ENCODE measurements at places on chromosomes 5 and 9.

DNA sequence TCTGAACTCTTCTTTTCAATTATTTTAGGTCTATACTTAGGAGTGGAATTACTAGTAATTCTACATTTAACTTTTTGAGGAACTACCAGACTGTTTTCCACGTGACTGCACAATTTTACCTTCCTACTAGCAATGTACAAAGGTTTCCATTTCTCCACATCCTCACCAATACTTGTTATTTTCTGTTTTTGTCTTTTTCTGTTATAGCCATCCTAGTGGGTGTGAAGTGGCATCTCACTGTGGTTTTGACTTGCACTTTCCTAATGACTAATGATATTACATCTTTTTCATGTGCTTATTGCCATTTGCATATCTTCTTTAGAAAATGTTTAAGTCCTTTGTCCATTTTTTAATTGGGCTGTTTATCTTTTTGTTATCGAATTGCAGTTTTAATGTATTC, 136.9 kb upstream of the EGFLAM start:
- no peak for DNase-seq

DNA sequence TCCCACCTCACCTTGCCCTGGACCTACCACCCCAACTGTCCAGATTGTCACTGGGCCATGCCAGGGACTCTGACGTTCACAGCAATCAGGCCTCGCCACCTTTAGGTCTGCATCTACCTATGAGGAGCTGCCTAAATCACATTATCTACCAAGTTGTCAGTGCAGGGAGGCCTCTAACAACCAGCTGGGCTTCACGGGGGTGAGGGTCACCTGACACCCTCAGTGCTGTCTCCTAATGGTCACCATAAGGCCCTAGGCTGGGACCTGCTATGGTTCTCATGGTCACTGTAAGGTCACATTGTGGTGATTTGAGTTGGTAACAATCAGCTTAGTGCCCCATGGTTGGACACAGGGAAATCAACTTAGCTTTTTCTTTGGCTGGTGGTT, 119.2 kb upstream of the CXCL14 start:
- no peak for DNase-seq

- DNase-seq: no peak
These were observed 117.2 kb downstream of the BNC2 start for GRCh38 chr9:16753256-16753655.

GRCh38 chr5:143217065-143217803, 186.3 kb downstream of the NR3C1 start:
- DNase-seq: no peak

- DNase-seq: no peak
These were observed 18.9 kb downstream of the AMBP start for GRCh38 chr9:114059047-114059803.

- no peak for DNase-seq
These were observed 5.3 kb downstream of the ARSI start for GRCh38 chr5:150297236-150297890.

DNA sequence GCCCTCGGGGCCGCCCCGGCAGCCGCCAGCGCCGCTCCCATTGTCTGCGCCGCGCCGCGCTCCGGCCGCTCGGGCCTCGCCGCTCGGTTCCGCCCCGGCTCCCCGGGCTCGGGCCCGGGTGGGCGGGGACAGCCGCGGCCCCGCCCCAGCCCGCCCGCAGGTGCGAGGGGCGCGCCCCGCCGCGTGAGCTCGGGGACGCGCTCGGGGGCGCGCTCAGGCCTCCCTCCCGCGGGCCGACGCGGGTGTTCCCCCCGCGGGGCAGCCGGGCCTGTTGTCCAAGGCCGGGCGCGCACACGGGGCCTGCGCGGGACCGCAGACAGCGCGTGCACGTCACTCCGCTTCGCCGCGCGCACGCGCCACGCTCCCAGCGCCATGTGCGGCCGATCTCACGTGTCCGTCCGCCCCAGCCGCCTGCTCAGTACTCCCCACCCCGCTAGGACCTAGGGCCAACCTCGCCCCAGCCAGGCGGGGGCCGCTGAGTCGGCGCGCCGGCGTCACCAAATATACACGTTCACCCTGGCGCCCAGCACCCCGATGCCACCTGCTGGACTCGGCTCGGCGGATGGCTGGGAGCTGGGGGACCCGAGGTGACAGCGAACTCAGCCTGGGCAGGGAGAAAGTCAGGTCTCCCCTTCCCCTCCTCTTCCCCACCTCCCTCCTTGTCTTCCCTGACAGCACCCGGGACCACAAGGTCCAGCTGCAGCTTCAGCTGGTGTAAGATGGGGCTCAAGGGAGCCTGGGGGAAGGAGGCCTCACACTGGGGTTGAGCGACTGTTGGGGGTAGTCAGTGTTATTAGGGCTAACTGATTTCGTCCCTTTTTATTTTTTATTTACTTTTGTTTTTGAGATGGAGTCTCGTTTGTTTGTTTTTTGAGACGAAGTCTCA, 14.3 kb downstream of the GBGT1 start:
- peak; percentile 63 for DNase-seq

DNA sequence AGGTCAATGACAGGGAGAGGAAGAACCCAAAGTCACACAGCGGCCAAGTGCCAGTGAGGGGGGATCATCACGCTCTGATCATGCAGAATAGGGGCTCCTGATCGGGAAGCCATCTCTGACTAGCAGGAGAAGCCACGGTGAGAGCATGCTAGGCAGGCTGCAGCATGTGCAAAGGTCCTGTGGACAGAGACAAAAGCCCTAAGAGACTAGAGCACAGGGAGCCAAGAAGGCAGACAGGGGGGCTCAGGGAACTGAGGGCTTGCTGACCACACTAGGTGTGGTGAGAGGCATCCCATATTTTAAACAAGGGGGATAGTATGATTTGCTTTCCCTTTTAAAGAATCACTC, 195.1 kb downstream of the CDK5RAP2 start:
- DNase-seq: no peak

DNA sequence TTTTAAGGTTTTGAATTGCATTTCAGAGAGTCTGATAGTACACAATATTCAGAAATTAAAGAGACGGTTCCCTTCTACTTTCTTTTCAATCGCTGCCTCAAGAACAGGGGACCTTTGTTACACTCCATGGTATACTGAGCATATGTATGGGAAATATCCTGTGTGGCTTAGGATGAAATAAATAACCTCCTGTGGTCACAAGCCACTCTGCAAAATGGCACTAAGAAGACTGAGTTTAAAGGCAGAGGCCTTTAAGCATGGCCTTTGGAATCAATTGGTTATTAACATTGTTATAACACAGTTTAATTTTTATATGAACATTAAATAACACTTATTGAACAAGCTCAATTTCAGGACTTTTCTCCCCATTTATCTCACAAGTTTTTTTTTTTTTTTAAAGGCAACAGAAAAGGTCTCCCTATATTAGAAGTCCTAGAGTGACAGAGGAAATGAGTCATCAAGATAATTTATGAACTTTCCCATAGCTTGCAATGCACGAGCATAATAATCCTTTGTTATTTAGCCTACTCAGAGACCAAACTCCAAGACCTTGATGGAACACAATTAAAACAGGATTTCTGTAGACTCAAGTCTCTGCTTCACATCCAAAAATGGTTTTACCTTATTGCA, 341.9 kb downstream of the TMEM167A start:
- DNase-seq: no peak

DNA sequence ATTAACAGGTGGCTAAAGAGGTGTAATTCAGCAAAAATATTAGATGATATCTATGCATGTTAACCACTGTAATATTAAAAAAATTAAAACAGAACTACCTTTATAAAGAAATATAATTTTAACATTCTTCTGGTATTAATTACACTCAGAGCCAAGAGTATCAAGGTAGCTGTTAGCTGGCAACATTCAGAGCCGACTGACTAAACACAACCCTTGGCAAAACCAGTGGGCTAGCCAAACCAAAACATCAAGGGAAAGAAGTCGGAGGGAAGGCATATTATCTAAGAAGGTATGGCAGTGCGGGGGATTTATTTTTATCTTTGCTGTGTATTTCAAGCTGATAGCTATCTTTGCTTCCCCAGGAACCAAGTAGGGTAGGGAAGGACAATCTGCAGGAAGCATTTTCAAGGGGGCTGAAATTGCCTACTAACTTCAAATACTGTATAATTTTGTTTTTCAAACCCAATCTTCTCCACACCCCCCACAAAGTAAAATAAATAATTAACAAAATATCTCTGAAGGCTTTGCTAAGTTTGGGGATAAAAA, 24.0 kb downstream of the ELL2 start:
- DNase-seq: no peak

GRCh38 chr5:113437111-113437510, 2.3 kb upstream of the TSSK1B start:
- no peak for DNase-seq

GRCh38 chr5:76257897-76258296, 145.2 kb upstream of the IQGAP2 start:
- no peak for DNase-seq

DNA sequence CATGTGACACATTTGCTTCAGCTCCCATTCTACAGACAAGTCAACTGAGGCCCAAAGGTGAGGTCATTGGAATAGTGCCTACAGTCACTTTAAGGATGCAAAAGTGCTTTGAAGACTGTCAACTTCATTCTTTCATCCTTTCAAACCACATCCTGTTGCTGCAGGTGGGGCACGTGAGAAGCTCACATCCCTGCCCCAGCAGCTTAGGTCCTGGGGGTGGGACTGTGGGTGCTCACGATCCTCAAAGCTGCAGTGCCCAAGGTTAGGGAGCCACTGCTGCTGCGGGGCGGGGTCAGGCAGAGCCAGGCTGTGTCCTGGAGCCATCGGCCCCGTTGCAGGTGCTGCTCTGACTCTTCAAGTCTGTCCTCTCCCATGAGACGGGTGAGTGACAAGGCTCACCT, 57.9 kb upstream of the IER5L start:
- DNase-seq: no peak

DNA sequence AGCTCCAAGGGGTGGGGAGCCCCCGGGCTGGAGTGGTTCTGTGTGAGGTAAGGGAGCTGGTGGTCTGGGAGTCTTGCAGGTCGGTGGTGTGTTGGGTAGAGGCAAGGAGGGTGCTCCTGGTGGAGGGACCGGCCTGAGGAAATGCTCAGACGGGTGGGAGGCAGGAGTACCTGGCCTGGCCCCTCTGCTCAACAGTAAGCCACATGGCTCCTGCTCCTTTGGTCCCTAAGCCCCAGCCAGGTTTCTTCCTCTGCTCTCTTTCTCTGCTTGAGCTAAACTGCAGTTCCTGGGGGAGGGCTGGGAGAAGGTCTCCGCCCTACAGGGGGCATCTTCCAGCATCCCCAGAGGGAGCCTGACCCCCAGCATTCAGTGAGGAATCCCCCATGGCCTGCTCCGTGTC, 17.2 kb downstream of the TSPAN17 start:
- no peak for DNase-seq

DNA sequence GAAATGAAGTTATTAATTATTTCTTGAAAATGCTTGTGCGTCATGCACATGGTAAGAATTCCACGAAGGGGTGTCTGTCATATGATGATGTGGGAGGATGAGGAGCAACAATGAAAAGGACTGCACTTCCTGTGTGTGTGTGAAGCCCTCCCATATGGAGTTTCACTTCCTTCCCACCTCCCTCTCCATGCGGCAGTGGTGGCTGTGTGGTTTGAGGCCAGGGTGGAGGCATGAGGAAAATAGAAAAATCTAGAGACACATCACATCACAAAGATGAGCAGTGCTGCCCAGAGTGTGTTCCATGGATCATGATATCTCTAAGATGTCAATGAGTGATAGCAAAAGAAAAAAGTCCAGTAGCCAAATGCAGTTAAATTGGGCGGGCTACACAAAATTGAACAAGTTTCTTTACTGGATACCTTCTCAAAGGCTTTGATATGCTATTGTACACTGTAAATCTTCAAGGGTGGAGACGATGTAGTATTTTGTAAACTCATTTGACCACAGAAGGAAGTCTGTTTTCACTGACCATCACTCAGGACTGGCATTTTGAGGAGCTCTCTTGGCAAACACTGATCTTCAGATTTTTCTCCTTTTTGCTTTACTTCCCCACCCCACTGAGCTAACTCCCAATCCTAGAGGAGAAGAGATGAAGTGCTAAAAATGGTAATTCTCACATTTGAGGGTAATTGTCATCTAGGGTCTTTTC, 55.7 kb upstream of the EQTN start:
- DNase-seq: no peak
